ENCODE measurements at places on chromosomes 16 and 17. TPM values are rescaled to one million over a fixed set of nuclear protein-coding genes. Genes with fewer than 3 reads are reported as not detected.

Gene CETP
- total RNA-seq, result not detected

Gene KRTAP3-1
- not detected for total RNA-seq

Gene C16orf46
- 1.6 TPM for total RNA-seq

Gene CACNG3
- not detected for total RNA-seq

DNA sequence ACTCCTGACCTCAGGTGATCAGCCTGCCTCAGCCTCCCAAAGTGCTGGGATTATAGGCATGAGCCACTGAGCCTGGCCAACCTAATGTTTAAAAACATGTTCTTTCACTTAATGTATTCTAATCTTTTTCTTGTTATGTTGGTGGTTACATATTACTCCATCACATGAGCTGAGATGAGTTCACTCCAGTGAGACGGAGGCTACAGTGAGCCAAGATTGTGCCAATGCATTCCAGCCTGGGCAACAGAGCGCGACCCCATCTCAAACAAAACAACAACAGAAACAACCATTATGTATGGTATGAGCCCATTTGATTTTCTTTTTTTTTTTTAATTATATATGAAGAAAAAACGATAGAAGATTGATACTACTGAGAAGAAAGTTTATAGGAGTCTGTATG, 39.6 kb downstream of the SLC39A11 start:
- no peaks in the 10 kb centered on the region for H3K27me3 ChIP-seq
- H3K4me1 ChIP-seq, result no peaks in the 10 kb centered on the region
- no peak overlapping the region for H3K4me3 ChIP-seq
- no peaks in the 10 kb centered on the region for H3K36me3 ChIP-seq
- DNase-seq, result no peak
- no peak overlapping the region for H3K27ac ChIP-seq

GRCh38 chr17:48575673-48576478, 2.3 kb downstream of the HOXB4 start:
- H3K27me3 ChIP-seq, result no peaks in the 10 kb centered on the region
- peak overlapping the region; percentile 14 for H3K4me3 ChIP-seq
- DNase-seq, result no peak
- peak overlapping the region; percentile 77 for H3K27ac ChIP-seq
- no peaks in the 10 kb centered on the region for H3K4me1 ChIP-seq

- no peaks in the 10 kb centered on the region for H3K4me1 ChIP-seq
- H3K36me3 ChIP-seq, result no peaks in the 10 kb centered on the region
- no peak for DNase-seq
- H3K27me3 ChIP-seq, result no peaks in the 10 kb centered on the region
- no peak overlapping the region for H3K27ac ChIP-seq
- H3K4me3 ChIP-seq, result no peak overlapping the region
Measured at GRCh38 chr16:69150146-69150865, 17.9 kb downstream of the UTP4 start.

DNA sequence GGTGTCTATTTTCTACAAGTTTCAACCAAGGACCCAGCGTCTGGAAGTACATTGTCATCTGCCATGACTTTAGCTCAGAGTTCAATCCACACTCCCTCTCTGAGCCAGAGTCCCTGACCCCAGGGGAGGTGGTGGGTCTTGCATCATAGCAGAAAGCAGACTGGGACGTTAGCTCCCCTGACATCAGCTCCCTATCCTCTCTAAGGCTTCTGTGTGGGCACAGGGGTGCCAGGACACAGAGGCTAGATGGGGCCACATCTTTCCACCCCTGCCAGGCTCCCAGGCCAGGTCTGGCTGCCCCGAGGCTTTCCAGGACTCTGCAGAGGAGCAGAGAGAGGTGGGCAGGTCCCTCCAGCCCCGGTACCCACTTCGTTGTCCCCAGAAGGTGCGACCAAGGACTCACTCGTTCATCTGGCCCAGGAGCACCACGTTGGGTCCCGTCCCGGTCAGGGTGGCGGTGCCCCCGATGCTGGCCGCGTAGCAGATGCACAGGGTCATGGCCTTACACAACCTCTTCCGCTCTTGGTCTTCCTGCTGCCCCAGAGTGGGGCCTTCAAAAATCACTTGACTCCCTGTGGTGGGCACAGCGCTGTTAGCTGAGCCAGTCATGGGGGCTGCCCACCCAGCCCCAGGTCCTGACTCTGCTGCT, 10.5 kb downstream of the SLC13A5 start:
- no peak overlapping the region for H3K4me3 ChIP-seq
- H3K36me3 ChIP-seq, result no peaks in the 10 kb centered on the region
- no peaks in the 10 kb centered on the region for H3K27me3 ChIP-seq
- no peak for DNase-seq
- H3K27ac ChIP-seq, result no peak overlapping the region
- H3K4me1 ChIP-seq, result no peaks in the 10 kb centered on the region

- no peaks in the 10 kb centered on the region for H3K4me1 ChIP-seq
- H3K36me3 ChIP-seq, result no peaks in the 10 kb centered on the region
- peak; percentile 43 for DNase-seq
Measured at GRCh38 chr17:79046197-79046915, 22.4 kb downstream of the C1QTNF1 start.

- no peaks in the 10 kb centered on the region for H3K4me1 ChIP-seq
- H3K27ac ChIP-seq, result no peak overlapping the region
- no peaks in the 10 kb centered on the region for H3K27me3 ChIP-seq
- H3K4me3 ChIP-seq, result no peak overlapping the region
- no peaks in the 10 kb centered on the region for H3K36me3 ChIP-seq
Measured at GRCh38 chr17:3034578-3034920, 28.9 kb downstream of the OR1D5 start.

DNA sequence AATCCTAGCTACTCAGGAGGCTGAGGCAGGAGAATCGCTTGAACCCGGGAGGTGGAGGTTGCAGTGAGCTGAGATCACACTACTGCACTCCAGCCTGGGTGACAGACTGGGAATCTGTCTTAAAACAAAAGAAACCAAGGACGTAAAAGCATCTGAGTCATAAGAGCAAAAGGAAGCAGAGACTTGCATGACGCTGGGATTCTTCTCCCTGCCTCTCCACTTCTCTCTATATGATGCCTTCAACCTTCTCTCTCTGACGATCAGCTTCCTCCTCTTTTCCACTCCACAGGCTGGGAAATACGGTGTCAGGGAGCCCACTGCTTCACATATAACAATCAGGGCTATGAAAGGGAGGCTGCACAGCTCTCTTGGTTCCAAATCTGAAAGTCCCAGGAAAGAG, 43.2 kb upstream of the CCL1 start:
- no peak overlapping the region for H3K27ac ChIP-seq
- no peak overlapping the region for H3K4me3 ChIP-seq
- no peaks in the 10 kb centered on the region for H3K4me1 ChIP-seq
- H3K36me3 ChIP-seq, result no peaks in the 10 kb centered on the region
- no peaks in the 10 kb centered on the region for H3K27me3 ChIP-seq
- DNase-seq, result no peak

DNA sequence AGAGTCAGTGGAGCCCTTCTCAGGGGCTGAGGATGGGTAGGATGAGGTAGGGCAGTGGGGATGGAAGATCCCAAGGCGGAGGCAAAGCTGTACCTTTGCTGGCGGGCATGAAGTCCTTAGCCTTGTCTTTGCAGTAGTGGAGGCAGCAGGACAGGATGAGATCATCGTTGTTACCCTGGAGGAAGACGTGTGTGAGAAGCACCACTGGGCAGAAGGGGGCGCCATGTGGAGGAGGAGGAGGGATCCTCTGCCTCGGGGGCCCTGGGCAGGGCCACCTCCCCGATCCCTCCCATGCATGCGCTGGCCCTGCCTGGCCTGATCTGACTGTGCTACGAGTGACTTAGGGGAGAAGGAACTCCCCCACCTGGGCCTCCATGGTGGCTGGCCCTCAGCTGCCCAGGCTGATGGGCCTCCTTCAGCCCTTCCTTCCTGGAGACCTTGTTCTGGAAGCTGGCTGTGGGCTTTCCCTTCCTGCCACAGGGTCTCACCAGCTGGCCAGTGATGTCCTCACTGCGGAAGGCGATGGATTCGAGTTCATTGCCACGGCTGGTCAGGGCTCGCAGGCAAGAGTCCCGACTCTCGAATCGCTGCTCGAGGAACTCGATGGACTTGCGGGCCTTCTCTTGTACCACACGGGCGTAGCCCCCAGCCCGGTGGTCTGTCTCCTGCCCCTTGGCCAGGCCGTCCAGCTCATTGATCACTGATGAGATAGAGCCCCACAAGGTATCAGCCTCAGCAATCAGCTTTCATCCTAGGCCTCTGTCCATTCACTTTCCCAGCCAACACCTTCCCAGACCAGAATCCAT, 10.3 kb downstream of the HIC1 start:
- no peaks in the 10 kb centered on the region for H3K27me3 ChIP-seq
- no peak overlapping the region for H3K4me3 ChIP-seq
- H3K36me3 ChIP-seq, result no peaks in the 10 kb centered on the region
- H3K4me1 ChIP-seq, result peaks cover 22% of the 10 kb centered on the region

DNA sequence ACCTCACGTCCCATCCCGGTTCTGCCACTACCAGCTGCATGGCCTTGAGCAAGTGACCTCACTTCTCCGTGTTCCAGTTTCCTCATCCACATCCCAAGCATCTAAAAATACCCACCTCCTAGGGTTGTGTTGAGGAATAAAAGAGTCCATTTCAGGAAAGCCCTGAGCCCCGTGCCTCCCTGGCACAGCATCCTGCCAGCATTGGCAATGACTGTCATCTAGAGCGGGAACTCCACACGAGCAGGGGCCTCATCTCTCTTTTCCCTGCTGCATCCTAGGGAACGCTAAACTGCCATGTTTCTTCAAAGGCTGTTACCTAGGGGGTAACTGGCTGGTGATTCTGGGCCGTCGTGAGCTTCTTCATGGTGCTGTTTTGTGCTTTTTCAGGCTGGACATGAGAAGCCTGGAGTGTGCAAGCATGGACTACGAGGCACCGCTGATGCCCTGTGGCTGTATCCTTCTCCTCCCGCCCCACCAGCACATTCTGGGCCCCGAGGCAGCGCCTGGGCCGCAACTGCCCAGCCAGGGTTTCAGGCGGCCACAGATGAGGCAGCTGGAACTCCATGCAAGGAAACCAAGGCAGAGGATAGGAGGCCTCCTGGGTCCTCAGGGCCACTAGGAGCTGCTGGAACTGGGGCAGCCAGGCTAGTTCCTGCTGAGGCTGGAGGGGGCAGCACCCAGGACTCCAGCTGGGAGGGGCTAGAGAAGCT, 221.4 kb downstream of the KATNIP start:
- no peak overlapping the region for H3K27ac ChIP-seq
- H3K4me1 ChIP-seq, result no peaks in the 10 kb centered on the region
- H3K36me3 ChIP-seq, result no peaks in the 10 kb centered on the region
- DNase-seq, result peak; percentile 32
- H3K27me3 ChIP-seq, result no peaks in the 10 kb centered on the region

DNA sequence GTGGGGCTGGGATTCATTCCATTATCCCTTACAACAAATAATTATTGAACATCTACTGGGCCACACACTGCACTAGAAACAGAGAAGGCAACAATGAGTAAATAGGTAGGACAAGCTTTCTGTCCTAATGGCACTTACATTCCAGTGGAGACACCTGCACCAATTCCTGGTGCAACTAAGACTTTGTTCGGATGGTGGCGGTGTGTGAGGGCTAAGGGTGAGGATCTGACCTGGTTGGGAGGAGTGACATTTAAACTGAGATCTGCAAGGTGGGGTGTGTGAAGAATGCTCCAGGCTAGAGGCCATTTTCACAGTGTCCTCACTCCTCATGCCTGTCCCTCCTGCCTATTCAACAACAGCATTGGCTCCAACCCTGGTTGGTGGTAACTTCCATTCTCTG, 510.0 kb downstream of the XYLT1 start:
- H3K27me3 ChIP-seq, result no peaks in the 10 kb centered on the region
- no peaks in the 10 kb centered on the region for H3K36me3 ChIP-seq
- H3K27ac ChIP-seq, result no peak overlapping the region
- DNase-seq, result no peak

DNA sequence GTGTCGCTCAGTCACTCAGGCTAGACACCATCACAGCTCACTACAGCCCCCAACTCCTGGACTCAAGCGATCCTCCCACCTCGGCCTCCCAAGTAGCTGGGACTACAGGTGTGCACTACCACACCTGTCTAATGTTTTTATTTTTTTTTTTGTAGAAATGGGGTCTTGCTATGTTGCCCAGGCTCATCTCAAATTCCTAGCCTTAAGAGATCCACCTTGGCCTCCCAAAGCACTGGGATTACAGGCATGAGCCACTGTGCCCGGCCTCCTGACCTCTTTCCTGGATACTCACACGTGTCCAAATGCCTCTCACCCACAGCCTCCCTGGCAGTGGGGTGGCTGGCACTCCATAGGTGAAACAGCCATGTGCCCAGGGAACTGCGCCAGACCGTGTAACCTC, 17.5 kb downstream of the CAMKK1 start:
- no peaks in the 10 kb centered on the region for H3K4me1 ChIP-seq
- no peak for DNase-seq
- no peaks in the 10 kb centered on the region for H3K27me3 ChIP-seq
- H3K36me3 ChIP-seq, result peaks cover 31% of the 10 kb centered on the region
- no peak overlapping the region for H3K27ac ChIP-seq

DNA sequence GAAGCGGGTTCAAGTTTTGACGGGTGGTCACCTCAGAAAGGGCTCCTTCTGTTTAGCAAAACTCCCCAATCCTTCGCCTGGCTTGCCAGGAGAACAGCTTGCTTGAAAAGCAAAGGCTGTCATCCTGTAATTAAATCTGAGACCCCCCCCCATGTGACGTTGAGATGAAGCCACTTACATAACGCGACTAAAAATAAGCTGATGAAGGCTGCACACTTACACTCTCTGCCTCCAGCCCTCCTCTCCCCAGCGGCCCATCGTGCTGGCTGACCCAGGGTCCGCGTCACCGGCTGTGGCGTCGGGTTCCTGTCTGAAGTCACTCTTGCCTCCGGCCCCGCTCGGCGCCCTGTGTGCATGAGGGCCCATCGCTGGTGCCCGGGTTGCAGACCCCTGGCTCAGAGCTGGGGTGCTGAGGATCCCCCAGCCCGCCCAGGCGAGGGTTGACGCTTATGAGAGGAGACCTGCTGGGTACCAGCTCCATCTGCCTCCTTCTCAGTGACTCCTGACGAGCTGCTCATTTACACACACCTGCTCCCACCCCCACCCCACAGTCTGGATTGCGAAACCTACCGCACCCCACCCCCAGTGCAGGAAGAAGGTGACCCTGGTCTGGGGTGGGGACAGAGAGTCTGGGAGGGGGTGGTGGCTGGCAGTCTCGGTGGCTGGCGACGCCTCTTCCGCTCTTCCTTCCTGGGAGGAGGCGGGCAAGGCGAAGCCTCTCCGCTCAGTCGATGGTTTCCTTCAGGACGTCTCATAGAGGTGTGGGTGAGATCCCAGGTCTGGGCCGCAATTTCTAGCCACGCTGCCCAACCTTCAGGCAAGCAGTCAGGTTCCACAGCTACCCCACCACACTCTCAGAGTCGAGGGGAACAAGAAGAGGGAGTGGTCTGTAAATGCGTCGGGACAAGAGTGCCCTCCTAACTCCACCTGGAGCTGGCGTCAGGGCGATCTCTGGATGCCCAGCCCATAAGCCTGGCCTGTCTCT, 3.1 kb upstream of the BAIAP2 start:
- H3K4me1 ChIP-seq, result peaks cover 37% of the 10 kb centered on the region
- H3K27ac ChIP-seq, result peak overlapping the region; percentile 1
